ENCODE measurements at places on chromosomes 2 and 18.
A peak's percentile ranks its signal among the peaks of the same experiment; 100 is the strongest.

DNA sequence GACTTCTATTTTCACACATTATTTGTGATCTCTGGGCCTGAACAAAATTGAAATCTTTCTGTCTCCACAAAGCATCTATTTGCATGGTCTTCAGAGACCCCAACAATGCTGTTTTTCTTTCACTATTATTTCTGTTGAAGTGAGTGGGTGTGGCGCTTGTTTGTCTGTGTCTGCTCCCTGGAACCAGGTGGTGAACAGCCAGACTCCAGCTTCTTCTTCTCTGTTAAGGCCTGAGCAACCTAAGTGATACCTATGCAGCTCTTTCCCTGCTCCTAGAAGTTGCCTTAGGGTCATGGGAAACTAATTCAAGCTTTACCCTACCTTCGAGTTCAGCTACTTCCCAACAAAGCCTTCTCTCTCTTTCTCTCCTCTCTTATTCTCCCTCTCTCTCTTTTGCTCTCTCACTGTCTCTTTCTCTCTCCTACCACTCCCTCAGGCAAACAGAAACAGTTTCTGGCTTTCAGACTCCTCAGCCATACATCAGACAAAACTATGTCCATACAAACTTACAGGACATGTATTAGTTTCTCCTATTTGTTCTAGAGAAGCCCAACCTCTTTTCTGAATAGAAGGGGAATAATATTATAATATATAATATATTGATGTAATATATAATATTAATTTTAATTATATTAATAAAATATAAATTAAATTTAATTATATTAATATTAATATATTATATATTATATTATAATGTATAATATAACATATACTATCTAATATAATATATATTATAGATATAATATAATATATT, 552.5 kb downstream of the DSC3 start:
- no peak for DNase-seq

GRCh38 chr2:86078774-86079545, 26.7 kb downstream of the POLR1A start:
- peak; percentile 86 for DNase-seq

DNA sequence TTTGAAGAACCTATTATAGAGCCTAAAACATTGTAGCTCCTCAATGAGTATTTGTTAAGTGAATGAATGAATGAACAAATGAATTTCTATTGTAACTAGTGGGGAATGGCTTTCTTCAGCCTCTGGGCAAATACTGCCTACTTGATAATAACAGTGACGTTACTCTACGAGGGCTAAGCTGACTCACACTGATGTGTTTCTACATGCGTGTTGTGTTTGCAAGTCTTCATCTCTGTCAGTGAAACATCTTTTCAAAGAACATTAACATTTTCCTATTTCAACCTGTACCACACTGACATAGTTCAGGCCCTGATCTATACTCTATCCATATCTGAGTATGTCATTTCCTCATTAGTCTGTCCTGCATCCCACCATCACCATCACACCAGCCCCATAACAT, 319.9 kb upstream of the ACVR2A start:
- no peak for DNase-seq

- DNase-seq, result no peak
Observed at GRCh38 chr2:43368483-43369385, 142.3 kb upstream of the ZFP36L2 start.

- peak; percentile 41 for DNase-seq
Observed at GRCh38 chr18:28855524-28855923, 678.6 kb upstream of the CDH2 start.

- no peak for DNase-seq
Observed at GRCh38 chr2:232322560-232323327, 55.8 kb upstream of the ALPP start.

DNA sequence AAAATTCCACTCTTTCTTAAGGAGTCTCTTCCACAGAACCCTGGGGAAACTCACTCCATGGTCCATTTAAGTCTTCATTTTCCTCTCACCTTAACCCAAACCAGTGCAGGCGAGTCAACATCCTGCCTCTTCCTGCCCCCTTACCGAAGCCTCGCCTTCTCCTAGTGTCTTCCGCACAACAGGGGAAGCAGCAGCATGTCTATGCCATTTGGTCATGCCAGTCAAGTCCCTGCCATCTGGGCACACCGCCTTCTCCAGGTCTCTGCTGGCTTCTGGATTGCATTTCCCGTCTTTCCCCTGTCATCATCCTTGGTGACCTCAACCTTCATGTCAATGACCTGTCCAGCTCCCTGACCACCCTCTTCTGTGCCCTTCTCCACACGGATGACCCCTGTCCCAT, 77.3 kb upstream of the FZD7 start:
- no peak for DNase-seq

- DNase-seq, result peak; percentile 26
Observed at GRCh38 chr2:230326453-230327417, at the start of gene SP140L. TSS of gene SP140L (plus strand) at chr2:230327193. CDS start at chr2:230327270, 77 bp downstream.

DNA sequence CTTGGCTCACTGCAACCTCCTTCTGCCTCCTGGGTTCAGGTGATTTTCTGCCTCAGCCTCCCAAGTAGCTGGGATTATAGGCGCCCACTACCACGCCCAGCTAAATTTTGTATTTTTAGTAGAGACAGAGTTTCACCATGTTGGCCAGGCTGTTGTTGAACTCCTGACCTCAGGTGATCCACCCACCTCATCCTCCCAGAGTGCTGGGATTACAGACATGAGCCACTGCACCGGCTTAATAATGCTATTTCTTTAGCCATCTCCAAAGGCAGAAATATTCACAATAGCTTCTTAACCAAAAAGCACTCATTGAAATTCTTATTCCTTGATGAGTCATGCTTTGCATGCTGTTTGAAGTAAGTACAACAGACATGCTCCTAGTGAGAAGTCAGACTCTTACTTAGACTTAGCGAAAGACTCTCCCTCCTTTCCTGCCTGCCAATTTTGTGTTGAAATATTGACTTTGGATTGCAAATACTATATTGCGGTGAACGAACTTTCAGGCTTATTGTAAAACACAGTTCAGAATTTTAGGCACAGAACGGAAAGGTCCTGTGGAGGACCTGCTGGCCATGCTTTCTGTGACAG, 4.4 kb downstream of the ACTR3 start:
- DNase-seq, result no peak

GRCh38 chr2:27663285-27664153, at the start of the genes SLC4A1AP and SUPT7L:
TSS of gene SLC4A1AP (plus strand) at chr2:27663889. CDS start at chr2:27663915, 26 bp downstream.
TSS of gene SUPT7L (minus strand) at chr2:27663614. CDS start at chr2:27662192, 1,422 bp downstream.
- peak; percentile 82 for DNase-seq

DNA sequence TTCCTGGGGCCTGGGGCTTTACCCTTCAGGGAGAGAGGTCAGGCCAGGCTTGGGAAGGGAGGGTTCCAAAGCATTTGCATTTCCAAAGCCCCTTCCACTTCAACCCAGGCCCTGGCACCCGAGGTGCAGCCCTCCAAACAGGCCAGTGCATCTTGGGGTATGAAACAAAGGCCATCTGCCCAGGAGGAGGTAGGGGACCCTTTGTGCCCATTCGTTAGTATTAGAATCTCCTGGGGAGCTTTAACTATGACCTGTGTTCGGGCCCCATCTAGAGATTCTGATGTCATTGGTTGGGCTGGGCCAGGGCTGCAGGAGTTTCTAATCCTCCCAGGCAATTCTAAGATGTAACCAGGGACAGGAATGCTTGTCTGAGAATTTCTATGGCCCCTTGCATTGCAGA, 73.6 kb downstream of the CIB4 start:
- no peak for DNase-seq

DNA sequence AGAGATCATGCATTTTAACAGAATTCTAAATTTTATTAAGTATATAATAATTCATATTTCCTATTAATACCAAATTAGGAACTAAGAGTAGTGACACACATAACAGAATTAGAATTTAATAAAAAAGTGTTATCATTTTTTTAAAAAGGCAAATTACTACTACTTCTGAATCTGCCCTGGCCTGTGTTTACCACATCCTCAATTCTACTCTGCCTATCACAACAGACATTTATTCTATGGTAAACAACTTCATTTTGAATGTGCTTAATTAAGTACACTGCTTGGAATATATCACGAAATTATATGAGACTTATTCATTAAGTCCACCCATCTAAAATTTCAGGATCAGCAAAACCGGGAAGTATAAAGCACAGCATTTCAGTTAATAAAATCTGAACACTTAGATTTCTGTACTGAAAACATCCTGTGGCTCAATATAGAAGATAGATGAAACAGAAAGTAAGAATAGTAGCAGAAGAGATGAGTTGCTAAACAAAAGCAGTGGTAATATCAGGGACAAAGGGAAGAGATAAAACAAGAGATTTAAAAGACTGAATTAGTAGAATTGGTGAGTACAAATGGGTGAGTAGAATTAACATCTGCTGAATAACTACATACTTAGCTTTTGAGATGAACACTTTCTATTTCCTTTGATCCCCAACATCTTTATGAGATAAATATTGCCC, 3.7 kb downstream of the SMC6 start:
- no peak for DNase-seq

- no peak for DNase-seq
Observed at GRCh38 chr2:44918095-44918775, 23.3 kb upstream of the SIX3 start.

DNA sequence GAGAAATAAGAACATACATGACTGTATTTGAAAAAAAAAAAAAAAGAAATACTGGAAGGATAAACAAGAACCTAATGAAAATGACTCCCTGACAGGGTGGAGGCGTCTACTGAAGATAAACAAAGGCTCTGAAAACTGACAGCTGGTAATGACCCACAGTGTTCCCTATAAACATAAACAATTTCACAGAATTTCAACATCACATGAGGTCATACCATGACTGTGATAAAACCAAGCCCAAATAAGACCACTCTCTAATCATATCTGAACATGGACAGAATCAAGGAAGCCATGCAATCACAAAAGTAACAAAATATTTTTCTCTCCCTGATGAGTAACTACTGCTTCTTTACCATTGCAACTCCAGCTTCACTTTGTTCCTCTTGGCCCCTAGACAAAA, 159.3 kb downstream of the FAM124B start:
- DNase-seq, result no peak

DNA sequence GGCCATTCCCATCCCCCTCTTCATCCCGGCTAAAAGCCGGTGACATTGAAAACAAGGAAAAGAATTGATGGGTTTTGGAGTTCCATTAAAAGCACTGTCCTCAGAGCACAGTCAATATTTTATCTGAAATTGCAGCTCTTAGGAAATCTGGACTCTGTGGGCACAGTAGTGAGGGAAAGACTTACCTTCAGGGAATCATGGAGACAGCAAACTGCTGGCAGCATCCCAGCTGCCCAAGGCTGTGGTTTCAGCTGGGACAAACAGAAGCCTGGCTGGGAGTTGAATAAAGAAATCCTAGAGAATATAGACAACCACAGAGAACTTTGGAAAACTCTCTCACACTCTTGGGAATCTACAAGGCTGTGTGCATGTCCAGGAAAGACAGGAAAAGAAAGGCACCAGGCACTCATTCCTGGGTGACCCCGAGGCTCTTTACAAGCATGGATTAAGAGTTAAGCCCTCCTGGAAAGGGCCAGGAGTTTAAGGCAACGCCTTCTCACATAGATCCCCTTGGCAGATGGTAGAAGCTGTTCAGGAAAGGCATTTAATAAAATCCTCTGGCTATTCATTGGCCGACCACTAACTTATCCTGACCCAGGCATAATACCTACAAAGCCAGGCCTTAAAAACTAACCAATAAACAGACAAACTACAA, 255.1 kb downstream of the MYT1L start:
- no peak for DNase-seq

DNA sequence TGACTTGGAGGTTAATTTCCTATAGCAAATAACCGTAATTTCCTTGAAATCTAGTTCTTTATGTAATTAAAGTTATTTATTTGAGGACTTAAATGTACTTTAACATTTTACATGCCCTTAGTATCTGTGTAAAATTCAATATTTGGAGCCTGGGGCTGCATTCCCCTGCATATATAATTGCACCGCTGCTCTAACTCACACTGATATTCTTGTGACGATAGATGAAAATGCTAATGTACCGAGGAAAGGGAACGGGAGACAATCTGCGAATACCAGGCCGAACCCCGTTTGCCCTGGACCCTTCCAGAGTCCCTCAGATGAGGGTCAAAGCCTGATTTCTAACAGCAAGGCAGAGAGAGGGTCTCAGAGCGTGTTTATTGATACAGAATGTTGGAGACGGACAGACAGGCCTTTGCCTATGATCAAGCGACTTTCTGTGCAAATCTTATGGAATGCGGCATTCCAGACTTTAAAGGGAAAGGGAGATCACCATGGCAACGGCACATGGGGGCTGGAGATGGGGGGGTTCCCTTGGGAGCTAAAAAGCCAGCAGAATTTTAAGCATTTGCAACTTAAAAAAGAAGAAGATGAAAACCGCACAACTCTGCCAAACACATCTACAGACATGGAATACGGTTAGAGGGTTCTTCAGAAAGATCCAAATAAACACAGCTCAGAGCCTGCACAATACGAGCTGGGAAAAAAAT, 57.6 kb upstream of the TWIST2 start:
- no peak for DNase-seq

DNA sequence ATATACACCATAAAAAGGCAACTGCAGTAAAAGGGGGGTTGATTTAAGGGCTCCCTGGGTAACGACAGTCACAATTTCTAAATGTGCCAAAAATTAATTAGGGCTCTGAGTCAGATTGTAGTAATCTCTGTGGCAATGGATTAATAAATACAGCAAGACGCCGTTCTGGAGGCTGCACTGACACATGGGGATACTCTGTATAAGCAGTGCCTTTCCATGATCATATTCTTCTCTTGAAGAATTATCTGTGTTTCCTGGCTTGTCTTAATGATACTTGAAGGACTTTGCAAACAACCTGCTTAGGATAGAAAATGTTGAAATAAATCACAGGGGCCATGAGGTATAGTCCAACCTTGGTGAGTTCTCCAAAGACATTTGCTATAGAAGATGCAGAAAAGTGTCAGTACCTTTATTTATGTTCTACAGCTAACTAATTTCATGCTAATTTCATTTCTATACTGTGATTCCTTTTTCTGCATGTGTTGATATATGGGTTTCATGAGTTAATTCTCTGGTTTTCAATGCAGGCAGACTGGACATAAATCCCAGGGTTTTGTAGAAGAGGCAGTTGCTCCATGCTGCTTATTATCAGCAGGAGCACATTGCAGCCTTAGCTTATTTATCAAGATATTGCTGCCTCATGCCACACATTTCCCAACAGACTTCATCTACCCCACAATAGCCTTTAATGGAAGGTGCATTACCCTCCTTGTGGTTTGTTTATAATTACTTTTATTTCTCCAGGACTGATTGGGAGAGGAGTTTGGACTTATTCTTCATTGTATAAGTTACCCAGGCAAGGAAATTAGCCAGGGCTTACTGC, 54.8 kb downstream of the HNMT start:
- no peak for DNase-seq

- no peak for DNase-seq
Observed at GRCh38 chr2:216031960-216032689, 18.8 kb upstream of the MREG start.

GRCh38 chr2:54603357-54603756, 120.1 kb upstream of the EML6 start:
- no peak for DNase-seq

GRCh38 chr18:6269660-6270332, 144.9 kb downstream of the L3MBTL4 start:
- DNase-seq, result no peak

GRCh38 chr2:86281066-86281700, 56.2 kb downstream of the REEP1 start:
- DNase-seq, result no peak

GRCh38 chr2:69668598-69668997, 25.1 kb upstream of the AAK1 start:
- no peak for DNase-seq

Measured in globus pallidus (tissue), 1 donor.